Spinal cord (tissue), 10 donors: ENCODE measurements at places on chromosomes 12 and 14. TPM values are rescaled to one million over a fixed set of nuclear protein-coding genes. Genes with fewer than 3 reads are reported as not detected.

PSMA6 gene
- 167 TPM for total RNA-seq

KRT6C gene
- not detected for total RNA-seq

LPAR5 gene
- 2.5 TPM for total RNA-seq

ANKS1B gene
- total RNA-seq = 89.5 TPM

MFAP5 gene
- 79.8 TPM for total RNA-seq

PTGER2 gene
- total RNA-seq = 2.4 TPM

OR4E2 gene
- not detected for total RNA-seq

RASSF9 gene
- total RNA-seq = 5.4 TPM

PTHLH gene
- 7.7 TPM for total RNA-seq

SCN8A gene
- 80.2 TPM for total RNA-seq

EXOC3L4 gene
- not detected for total RNA-seq

YLPM1 gene
- total RNA-seq = 92.7 TPM

LRRC43 gene
- total RNA-seq = 8.9 TPM

POTEM gene
- total RNA-seq = not detected

AGAP2 gene
- 27.5 TPM for total RNA-seq

TMEM52B gene
- 1.8 TPM for total RNA-seq

CEBPE gene
- total RNA-seq = 0.17 TPM

TAS2R7 gene
- total RNA-seq = 0.33 TPM

MEG3 gene
- total RNA-seq = 280 TPM
